ENCODE measurements at places on chromosomes 6 and 20.
A peak's percentile ranks its signal among the peaks of the same experiment; 100 is the strongest.

DNA sequence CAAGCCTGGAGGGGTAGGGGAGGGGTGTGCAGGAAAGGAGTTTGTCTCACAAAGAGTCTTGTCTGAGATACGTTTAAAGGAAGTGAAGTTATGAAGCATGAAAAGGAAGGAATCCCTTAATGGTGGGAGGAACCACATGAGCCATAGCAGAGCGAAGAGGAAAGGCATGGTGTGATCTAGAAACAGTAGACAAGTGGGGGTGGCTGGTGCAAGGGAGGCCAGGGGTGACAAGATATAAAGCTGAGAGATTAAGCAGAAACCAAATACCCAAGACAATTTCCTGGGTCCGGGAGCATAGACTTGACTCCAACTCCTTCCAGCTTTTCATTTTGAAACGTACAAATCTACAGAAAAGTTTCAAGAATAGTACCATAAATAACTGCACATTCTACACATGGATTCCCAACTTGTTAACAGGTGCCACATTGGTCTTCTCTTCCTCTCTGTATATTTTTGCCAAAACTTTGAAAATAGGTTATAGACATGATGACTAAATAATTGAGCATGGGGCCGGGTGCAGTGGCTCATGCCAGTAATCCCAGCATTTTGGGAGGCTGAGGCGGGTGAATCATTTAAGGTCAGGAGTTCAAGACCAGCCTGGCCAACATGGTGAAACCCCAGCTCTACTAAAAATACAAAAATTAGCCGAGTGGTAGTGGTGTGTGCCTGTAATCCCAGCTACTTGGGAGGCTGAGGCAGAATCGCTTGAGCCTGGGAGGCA, 211.6 kb downstream of the SLC24A3 start:
- DNase-seq, result no peak

GRCh38 chr20:54065601-54066038, 4.8 kb downstream of the BCAS1 start:
- DNase-seq, result no peak

GRCh38 chr6:149457316-149457884, 27.4 kb downstream of the ZC3H12D start:
- DNase-seq, result no peak

- peak; percentile 7 for DNase-seq
Measured at GRCh38 chr20:38221119-38221589, 39.4 kb downstream of the KIAA1755 start.

- DNase-seq, result no peak
Measured at GRCh38 chr20:22949331-22950109, 85.6 kb upstream of the SSTR4 start.

- no peak for DNase-seq
Measured at GRCh38 chr6:85193339-85193738, 256.5 kb upstream of the NT5E start.

GRCh38 chr6:18053555-18054445, 66.4 kb upstream of the KIF13A start:
- no peak for DNase-seq

GRCh38 chr6:163951326-163951725, 536.8 kb downstream of the QKI start:
- no peak for DNase-seq

- peak; percentile 34 for DNase-seq
Measured at GRCh38 chr6:37731888-37732287, 34.2 kb upstream of the MDGA1 start.

- DNase-seq, result no peak
Measured at GRCh38 chr6:134057478-134057877, 5.1 kb upstream of the SLC2A12 start.

- no peak for DNase-seq
Measured at GRCh38 chr6:30887901-30888815, 3.8 kb downstream of the DDR1 start.

GRCh38 chr6:24923885-24924401, 11.8 kb downstream of the RIPOR2 start:
- no peak for DNase-seq

GRCh38 chr6:42217157-42217518, 523 bp downstream of the MRPS10 start:
- DNase-seq, result no peak

- DNase-seq, result no peak
Measured at GRCh38 chr20:46152824-46153586, 34.9 kb downstream of the CD40 start.

DNA sequence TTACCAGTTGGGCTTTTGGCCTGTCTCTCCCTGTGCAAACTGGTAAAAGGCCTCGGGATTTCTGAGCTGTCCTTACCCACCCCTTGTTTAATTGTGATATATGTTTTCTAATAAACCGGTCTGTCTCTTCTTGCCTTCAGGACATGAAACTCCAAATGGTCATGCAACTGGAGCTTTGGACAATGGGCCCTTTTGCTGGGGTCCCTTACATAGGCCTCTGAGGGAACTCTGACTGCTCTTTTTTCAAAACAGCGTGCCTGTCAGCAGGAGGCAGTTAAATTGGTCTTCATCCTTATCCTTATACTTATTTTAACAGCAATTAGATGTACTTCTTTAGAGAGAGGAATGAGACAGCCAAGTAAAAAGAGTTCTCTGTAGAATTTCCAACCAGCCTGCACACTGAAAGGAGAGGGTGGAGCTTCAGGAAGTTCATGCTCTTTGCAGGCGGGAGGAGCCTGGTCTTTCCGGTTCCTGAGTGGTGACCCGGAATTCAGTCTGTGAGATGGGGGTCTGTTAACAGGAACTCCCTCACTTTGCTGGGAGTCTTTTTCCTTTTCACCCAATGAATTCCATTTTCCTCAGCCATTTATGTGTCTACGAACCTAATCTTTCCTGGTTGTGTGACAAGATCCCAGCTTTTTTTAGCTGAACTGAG, 299.6 kb upstream of the GJE1 start:
- no peak for DNase-seq

- DNase-seq, result no peak
Measured at GRCh38 chr6:106547601-106548453, 81.5 kb downstream of the RTN4IP1 start.

- no peak for DNase-seq
Measured at GRCh38 chr6:904994-905393, 212.1 kb upstream of the EXOC2 start.

DNA sequence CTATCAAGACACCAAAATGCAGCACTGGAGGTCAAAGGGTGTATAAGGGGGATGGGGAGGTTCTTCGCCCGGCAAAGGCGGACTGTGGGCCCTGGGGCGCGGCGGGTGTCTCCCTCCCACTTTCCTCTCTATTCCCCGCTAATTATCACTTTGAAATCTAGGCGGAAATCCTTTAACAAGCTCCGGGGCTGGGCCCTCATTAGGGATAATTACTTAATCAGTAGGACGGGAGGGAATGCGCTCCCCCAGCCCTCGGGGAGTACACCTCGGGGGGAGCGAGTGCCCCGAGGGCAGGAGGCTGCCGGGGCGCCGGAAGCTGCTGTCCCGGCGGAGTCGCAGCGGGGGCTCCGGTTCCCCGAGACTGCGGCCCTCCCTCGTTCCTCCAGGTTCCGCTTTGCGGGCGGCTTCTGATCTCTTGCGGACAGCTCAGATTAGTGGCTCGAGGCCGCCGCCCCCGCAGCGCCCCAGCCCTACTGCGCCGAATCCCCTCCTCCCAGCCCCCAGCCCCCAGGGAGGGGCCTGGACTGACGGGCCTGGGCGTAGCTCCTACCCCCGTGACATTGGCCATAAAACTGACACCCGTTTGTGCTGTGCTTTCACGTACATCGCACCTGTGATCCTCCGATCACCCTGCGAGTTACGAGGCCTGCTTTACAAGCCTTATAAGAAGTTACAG, 14.7 kb downstream of the MUCL3 start:
- peak; percentile 55 for DNase-seq

- DNase-seq, result no peak
Measured at GRCh38 chr6:2081155-2082138, 164.0 kb downstream of the GMDS start.

DNA sequence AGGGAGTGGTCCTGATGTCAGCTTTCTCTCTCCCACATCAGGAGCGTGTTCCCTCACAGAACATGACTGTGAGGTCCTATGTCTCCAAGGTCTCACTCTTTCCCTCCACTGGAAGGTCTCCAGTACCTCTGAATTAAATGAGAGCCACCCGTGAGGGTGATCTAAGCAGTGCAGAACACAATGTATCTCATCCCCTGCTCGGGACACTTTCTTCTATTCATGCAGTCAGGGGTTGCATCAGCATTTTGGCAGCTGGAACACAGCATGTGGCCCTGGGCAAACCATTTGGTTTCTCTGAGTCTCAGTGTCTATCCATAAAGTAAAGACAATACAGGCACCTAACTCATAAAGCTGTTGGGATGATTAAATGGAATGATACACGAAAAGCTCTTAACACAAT, 34.2 kb downstream of the MAFB start:
- no peak for DNase-seq

DNA sequence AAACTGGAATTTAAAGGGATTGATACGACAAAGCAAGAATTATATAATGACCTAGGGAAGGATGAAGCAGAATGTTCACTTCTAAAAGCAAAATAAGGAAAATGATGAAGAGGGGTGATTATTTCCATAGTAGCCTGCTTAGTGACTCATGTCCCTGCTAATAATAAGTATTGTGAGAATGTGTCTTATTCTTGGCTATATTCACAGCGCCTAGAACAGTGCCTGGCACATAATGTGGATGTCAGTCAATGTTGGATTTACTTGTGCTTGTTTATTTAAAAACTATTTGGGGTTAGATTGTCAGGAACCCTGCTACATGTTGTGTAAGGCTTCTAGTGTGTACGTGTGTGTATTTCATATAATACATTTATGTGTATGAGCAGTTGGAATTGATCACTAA, 85.1 kb downstream of the ZFAND3 start:
- DNase-seq, result no peak

GRCh38 chr20:37220731-37221130, 40.9 kb downstream of the GHRH start:
- no peak for DNase-seq

GRCh38 chr20:35312318-35312717, 20.1 kb upstream of the FAM83C start:
- DNase-seq, result no peak

DNA sequence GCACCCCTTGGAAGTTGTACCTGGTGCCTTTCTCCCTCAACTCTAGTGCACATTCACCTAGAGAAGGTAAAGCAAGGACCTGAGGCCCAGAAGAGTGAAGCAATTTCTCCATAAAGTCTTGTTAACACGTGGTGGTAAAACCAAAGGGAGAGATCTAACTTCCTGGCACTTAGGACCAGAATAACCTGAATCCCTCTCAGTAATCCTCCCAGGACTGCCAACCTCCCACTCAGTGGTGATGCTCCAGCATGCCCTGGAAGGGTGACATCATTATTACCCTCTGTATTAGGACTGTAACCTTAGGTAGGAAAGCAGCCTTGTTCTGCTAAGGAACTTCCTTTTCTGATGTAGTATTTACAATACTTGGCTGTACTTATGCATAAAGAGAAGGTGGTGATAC, 330.6 kb upstream of the MARCKS start:
- no peak for DNase-seq

GRCh38 chr6:45421709-45422502, 44.2 kb upstream of the SUPT3H start:
- DNase-seq, result no peak

- no peak for DNase-seq
Measured at GRCh38 chr20:45292343-45292742, 14.3 kb upstream of the RBPJL start.

- no peak for DNase-seq
Measured at GRCh38 chr20:408843-409696, 971 bp downstream of the RBCK1 start.

DNA sequence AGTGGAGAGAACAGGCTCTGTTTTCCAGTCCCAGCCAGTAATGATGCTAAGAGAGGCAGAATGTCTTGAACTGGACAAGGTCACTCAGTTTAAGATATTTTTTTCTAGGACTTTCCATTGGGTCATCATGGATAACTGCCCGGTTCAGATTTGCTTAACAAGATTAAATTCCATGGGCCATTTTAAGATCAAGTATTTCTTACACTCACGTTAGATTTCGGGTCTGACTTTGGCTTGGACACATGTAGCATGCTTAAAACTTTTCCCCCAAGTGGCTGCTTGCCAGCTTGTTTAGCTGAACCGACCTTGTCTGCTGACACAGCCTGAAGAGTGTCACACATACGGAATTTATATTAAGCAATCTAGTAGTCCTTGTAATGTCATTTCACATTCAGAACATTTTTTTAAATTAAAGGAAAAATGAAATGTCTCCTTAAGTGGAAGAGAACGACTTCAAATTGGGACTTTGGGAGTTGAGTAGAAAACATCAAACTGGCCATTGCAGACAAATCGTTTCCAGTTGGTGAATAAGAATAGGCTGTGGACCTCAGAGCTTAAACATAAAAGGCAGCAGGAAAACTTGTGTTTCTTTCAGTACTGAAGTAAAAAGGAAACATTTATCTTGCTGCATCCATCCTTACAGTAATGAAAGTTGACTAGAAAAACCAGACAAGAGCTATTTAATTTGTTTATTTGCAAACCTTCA, 29.0 kb downstream of the ARMC2 start:
- DNase-seq, result no peak

DNA sequence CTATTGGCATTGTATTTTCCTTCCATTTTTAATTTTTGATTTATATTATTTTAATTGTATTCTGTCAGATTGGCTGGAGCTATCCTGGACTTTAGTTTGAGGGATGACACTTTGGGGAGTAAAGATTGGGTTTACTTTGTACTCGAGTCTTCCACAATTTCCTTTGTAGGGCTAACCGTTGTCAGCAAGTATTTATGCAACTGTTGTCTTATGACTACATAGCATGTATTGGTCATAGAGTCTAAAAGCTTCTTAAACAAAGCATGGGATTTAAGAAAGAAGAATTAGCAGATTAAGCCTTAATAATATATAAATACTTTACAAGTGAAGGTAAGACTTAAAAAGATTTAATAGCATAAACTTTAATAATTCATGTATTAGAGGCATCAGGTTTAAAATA, 19.6 kb downstream of the FARS2 start:
- DNase-seq, result no peak

DNA sequence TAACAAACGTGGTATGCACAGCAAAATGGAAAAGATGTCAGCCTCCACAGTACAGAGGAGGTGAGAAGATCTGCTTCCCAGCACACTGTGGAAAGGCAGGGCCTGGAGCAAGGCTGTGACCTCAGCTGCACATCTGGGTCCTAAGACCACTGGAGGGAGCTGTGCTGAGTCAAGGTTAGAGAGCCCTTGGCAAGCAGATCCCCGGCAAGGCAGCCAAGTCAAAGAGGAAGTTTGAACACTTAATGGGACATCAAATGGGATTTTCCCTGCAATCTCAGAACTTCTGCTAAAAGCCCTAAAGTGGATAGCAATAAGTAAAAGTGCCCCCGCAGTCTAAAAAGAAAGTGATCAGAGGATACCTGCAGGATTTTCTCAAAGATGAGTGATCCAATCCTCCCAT, 39.5 kb downstream of the UNC5CL start:
- DNase-seq, result no peak

- DNase-seq, result no peak
Measured at GRCh38 chr6:158665332-158665731, 15.5 kb downstream of the SYTL3 start.

Data from stimulated activated CD8-positive, alpha-beta memory T cell treated with anti-CD3 and anti-CD28 coated beads, Interleukin-4, amount 100 ng/mL, for 4 hours (primary cell).